CD8-positive, alpha-beta memory T cell (primary cell): ENCODE measurements at places on chromosomes 7 and 10.

DNA sequence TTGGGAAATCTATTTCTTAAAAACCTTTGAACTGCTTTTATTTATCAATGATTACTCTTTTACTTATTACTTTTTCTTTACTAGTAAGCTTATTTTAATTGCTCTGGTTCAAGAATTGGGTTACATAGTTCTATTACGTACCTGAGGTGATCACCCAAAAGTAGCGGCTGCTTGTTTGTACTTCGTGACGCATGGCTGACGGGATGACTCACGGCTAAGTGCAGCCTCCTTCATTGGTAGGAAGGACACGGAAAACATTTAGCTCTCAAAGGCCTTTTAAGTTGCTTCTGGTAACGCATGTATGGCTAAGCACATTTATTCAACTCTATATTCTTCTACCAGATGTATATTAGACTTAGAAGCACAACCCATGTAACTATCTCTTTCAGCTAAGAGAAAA lies 285.8 kb upstream of the SP4 start:
- no peak for DNase-seq

GRCh38 chr10:46096446-46096845 lies 50.4 kb upstream of the MSMB start:
- no peak for DNase-seq

GRCh38 chr7:133571076-133571475 lies 318.2 kb downstream of the EXOC4 start:
- DNase-seq: no peak

DNA sequence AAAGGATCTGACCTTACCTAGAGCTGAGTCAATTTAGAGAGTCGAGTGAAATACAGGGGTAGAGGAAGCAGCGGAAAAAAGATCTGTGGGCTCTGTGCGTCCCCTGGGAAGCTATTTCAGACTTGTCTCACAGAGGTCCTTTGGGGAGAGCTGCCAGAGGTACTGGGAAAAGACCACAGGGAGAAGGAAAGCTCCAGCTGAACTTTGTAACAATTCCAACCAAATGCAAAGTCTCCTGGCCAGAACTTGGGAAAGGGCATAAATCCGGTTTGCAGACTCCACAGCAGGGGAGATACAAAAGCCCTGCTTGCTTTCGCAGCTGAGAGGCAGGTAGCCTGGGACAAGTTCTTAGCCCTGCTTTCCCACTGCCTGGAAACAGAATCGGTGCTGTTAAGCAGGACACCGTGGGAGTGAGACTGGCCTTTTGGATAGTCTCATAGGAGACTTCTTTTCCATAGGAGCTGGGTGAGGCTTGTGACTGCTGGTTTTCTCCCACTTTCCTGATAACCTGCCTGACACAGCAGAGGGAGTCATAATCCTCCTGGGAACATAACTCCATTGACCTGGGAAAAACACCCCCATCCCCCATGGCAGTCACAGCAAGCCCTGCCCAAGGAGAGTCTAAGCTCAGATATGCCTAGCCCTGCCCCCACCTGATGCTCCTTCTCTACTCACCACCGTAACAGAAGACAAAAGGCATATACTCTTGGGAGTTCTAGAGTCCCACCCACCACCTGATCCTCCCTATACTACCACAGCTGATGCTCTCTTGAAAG lies 926.2 kb downstream of the KCNMA1 start:
- no peak for DNase-seq

- DNase-seq: no peak
Measured at GRCh38 chr7:38179776-38180226, 1.8 kb downstream of the STARD3NL start.

DNA sequence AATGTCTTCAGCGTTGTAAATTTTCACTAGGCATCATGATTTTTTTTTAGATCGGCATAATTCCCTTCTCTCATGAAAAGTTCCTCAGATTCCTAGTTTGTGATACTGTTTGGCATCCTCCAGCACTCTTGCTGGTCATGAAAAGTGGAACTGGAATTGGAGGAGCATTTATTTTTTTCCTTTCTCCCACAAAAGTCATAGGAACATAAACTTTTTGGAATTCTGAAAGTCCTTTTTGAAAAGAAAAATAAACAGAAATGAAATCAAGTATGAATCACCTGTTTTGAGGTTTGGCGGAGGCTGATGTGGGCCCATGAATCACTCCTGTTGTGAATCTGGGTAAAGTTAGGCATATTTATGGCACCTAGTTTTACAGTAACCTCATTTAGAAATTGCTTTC lies 17.7 kb downstream of the CACNB2 start:
- DNase-seq: no peak

DNA sequence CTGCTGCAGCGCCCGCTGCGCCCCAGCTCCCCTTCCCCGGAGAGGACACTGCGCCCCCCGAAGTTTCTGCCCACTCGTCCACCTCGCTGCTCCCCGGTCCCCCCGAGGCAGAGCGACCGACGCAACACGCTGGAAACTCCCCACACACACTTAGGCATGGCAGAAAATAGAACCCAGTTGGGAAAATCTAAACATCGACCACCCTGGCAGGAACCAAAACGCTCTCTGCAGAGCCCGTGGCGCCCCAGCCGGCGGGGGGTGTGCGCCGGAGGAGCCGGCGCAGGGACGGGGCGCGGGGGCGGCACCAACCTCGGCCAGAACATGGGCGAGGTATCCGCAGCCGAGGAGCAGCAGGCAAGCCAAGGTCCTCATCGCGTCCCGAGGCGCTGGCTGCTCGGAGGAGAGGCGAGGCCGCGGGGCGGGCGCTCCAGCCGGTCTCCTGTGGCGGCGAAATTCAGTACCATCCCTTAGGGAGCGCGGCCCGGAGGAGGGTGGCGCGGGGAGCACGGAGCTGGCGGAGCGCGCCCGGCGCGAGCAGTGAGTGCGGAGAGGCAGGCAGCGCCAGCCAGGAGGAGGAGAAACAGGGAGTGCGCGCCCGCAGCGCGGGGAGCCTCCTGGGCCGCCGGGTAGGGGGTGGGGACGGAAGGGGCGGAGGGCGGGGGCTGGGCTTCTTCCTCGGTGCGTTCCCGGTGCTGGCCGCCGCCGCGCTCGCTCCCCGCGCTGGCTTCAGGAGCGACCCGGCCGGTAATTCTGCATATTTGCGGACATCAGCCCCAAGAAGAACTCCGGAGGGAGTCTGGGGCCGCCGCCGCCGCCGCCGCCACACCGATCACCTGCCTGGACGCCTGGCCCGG lies 789 bp downstream of the PDGFA start:
- DNase-seq: no peak

GRCh38 chr10:26593896-26594295 lies 103.6 kb upstream of the PDSS1 start:
- no peak for DNase-seq

DNA sequence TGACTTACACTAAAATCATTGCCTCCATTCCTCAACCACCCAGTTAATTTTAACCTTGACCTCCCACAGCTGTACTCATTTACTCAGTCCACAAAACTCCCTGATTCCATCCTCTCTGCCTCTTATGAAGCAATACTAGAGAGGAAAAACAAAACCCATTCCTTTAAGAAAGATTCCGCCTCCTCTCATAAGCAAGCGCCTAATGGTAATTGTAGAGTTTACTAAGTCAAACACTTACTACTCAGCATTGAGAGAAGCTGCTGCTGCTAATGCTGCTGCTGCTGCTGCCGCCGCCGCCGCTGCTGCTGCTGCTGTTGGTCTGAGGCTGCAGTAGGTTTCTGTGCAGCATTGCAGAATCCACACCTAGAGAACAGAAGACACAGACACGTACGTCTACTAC lies 2.1 kb upstream of the ADD3 start:
- no peak for DNase-seq

DNA sequence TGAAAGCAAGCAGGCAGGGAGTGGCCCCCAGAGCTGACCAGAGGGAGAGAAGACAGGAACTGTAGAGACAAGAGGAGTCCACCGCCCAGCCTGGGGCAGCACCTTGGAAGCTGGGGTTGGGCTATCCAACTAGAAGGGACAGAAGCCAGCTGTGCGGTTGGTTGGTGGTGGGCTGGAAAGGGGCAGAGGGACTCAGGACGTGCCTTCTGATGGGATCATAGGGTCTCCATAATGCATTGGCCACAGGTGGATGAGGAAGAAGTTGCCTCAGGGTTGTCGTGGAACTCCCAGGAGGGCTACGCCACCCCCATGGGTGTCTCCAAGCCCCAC lies 114.0 kb upstream of the RET start:
- no peak for DNase-seq

- DNase-seq: no peak
Measured at GRCh38 chr7:153354071-153354470, 594.5 kb downstream of the ACTR3B start.

- DNase-seq: no peak
Measured at GRCh38 chr7:137996386-137996851, 5.5 kb downstream of the CREB3L2 start.

- no peak for DNase-seq
Measured at GRCh38 chr10:96359616-96360015, 814 bp upstream of the OPALIN start.

DNA sequence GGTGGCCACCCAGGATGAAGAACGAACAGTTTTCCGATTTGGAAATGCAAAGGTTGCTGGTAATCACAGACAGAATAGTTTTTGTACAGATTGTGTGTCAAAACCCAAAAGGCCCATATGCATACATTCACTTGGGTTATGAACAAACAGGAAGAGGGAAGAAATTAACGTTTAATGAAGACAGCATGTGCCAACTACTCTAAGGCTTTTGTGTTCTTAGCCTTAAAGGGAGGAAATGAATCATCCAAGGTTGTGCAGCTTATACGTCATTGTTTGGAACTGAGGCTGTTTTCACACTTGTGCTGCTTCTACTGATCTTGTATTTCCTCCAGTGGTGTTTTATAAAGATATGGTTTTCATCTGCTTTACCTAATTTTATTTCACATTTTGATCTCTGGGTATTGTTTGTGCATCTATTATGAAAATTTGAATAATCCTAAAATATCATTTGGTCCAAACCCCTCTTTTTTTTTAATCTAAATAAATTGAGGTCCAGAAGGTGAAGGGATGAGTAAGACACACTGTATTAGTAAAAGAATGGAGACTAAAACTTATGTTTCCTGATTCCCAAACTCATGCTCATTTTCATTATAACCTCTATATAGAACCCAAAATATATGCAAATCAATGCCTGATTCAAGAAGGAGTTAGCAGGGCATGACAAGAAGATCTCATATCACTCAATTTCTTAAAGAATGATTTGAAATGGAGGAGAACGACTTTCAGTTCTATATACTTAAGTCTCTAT lies 373.1 kb downstream of the THSD7A start:
- no peak for DNase-seq

GRCh38 chr10:46268076-46268881 lies 18.5 kb upstream of the ANTXRL start:
- peak; percentile 29 for DNase-seq

DNA sequence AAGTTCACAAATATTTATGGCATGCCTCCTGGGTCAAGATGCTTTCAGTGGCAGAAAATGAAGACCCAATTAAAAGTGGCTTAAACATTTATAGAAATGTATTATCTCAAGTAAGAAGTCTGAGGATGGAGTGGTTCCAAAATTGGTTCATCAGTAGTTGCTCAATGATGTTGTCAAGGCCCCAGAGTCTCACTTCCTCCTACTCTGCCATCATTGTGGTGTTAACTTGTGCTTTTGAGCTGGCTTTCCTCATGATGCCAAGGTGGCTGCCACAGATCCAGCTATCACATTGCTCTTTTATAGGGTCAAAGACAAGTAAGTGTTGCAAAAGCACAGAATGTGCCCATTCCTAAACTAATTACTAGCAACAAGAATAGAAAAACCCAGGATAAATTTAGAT lies 404.6 kb upstream of the NRP1 start:
- no peak for DNase-seq

DNA sequence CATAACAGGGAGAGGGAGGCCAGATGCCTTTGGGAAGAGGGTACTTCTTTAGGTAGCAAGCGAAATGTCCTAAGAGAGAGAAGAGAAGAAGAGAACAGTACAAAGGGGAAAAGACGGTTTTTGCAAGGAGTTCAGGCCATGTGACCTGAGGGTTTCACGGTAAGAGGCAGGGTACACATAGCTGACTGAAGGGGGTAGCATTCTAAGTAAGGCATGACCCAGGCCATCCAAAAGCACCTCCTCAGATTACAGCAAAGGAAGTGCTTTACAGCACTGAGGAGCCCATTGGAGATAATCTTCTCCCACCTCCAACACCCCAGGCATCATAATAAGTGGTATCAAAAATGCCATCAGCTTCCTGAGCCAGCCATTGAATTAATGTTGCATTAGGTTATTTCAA lies 258.2 kb upstream of the NPY start:
- no peak for DNase-seq

GRCh38 chr10:6025683-6026255 lies 36.4 kb downstream of the IL2RA start:
- no peak for DNase-seq

DNA sequence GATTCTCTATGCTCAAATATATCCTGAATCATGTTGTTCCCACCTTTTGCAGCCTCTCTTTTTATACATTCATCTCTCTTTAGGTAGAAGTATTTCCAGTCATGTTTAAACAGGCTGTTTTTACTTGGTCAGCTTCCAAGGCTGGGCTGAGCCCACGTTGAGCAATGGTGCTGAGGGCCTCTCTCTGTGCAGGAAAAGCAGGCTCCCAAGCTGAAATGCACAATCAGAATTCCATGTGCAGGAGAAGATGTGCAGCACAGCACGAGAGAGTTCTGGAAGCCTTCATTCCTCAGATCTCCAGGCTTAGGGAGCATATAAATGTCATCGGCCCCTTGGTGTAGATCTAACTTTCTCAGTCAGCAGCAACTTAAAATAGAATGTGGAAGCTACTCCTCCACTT lies 588.5 kb downstream of the TNS3 start:
- no peak for DNase-seq

- DNase-seq: no peak
Measured at GRCh38 chr10:116240157-116240950, 32.7 kb downstream of the GFRA1 start.

GRCh38 chr10:117421985-117422384 lies 46.7 kb upstream of the PDZD8 start:
- DNase-seq: no peak

- no peak for DNase-seq
Measured at GRCh38 chr7:81583882-81584533, 185.8 kb downstream of the HGF start.

GRCh38 chr10:71909399-71910083 lies 54.7 kb upstream of the CHST3 start:
- no peak for DNase-seq

- DNase-seq: no peak
Measured at GRCh38 chr7:146115851-146116520, 615 bp upstream of the CNTNAP2 start.

- DNase-seq: no peak
Measured at GRCh38 chr10:10353326-10353868, 664.3 kb upstream of the CELF2 start.

DNA sequence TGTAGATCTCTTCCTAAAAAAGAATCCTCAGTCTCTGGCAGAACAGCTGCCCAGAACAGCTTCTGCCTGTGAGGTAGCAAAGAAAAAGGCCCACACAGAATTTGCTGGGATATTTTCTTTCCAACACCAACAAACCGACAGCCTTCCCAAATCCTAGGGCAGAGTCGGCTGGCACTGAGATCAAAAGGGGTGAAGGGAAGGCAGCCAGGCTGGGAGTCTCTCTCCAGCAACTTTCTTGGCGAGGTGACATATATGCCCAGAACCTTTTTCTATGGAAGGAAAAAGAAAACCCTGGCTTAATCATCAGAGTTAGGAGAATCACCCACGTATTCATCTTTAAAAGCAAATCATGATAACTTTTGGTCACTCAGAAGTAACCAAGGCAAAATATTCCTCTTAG lies 279.6 kb downstream of the DNAJB6 start:
- DNase-seq: no peak

- DNase-seq: no peak
Measured at GRCh38 chr10:47317251-47317650, 5.0 kb upstream of the GDF2 start.
